ENCODE measurements at places on chromosomes 1 and 21.

GRCh38 chr21:27674041-27674615 is 707.2 kb upstream of the ADAMTS5 start:
- no peak overlapping the region for H3K4me3 ChIP-seq
- no peak overlapping the region for H3K27ac ChIP-seq
- no peaks in the 10 kb centered on the region for H3K27me3 ChIP-seq
- H3K4me1 ChIP-seq, result no peaks in the 10 kb centered on the region

DNA sequence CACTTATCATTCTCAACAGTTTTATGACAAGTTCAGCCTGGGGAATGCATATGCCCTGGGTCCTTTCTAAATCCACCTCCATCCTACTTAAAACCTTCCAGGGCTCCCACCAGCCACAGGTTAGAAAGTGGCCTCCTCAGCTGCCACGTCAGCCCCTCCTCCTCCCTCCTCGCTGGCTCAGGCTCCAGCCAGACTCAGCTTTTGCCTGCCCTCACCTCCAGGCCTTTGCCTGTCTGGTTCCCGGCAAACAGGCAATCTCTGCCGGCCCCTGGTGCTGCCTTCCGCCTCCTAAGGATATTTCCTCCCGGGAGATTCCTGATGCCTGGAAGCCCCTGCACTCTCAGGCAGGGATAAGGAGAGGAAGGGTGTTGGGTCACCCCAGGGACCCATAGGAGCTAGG is 9.5 kb downstream of the RHBG start:
- H3K4me1 ChIP-seq, result no peaks in the 10 kb centered on the region
- DNase-seq, result no peak
- no peaks in the 10 kb centered on the region for H3K36me3 ChIP-seq
- H3K27ac ChIP-seq, result no peak overlapping the region

DNA sequence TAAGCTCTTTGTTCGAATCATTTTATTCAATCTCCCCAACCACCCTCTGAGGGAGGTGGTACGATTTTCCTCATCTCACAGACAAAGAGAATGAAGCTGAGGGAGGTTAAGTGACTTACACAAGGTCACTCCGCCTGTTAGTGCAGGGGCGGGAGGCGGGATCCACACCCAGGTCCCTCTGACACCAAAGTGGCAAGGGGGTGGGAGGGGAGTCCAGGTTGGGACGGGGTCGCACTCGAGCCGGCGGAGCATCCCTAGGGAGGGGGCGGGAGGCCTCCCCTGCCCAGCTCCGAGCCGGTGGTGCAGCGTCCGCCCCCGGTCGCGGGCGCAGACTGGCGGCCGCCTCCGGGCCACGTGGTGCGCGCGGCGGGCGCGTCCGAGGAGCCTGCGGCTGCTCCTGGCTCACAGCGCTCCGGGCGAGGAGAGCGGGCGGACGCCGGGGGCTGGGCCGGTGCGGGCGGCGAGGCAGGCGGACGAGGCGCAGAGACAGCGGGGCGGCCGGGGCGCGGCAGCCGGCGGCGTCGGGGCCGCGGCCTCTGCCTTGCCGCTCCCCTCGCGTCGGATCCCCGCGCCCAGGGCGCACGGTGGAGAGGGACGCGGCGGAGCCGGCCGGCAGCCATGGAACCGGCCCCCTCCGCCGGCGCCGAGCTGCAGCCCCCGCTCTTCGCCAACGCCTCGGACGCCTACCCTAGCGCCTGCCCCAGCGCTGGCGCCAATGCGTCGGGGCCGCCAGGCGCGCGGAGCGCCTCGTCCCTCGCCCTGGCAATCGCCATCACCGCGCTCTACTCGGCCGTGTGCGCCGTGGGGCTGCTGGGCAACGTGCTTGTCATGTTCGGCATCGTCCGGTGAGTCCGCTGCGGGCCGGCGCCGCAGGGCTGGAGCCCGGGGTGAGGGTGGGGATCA is at the start of gene OPRD1:
Gene OPRD1 (plus strand): TSS at position 405 of the 903 bp plus-strand sequence. CDS start 214 bp downstream, at position 619.
- no peaks in the 10 kb centered on the region for H3K36me3 ChIP-seq
- no peak within 1 kb of the TSS for H3K4me3 ChIP-seq
- no peak for DNase-seq
- peaks cover 5% of the 10 kb centered on the region for H3K4me1 ChIP-seq
- H3K27ac ChIP-seq, result no peak within 1 kb of the TSS
- peaks cover 90% of the 10 kb centered on the region for H3K27me3 ChIP-seq

- no peaks in the 10 kb centered on the region for H3K36me3 ChIP-seq
- H3K4me1 ChIP-seq, result no peaks in the 10 kb centered on the region
- no peak for DNase-seq
- H3K27ac ChIP-seq, result no peak overlapping the region
- H3K27me3 ChIP-seq, result no peaks in the 10 kb centered on the region
- no peak overlapping the region for H3K4me3 ChIP-seq
These were observed 712.8 kb upstream of the CHRM3 start for GRCh38 chr1:238673561-238673960.

- no peak overlapping the region for H3K27ac ChIP-seq
- H3K4me1 ChIP-seq, result no peaks in the 10 kb centered on the region
- no peak overlapping the region for H3K4me3 ChIP-seq
- no peaks in the 10 kb centered on the region for H3K36me3 ChIP-seq
- no peaks in the 10 kb centered on the region for H3K27me3 ChIP-seq
These were observed 164.4 kb downstream of the GIPC2 start for GRCh38 chr1:78210175-78210574.

DNA sequence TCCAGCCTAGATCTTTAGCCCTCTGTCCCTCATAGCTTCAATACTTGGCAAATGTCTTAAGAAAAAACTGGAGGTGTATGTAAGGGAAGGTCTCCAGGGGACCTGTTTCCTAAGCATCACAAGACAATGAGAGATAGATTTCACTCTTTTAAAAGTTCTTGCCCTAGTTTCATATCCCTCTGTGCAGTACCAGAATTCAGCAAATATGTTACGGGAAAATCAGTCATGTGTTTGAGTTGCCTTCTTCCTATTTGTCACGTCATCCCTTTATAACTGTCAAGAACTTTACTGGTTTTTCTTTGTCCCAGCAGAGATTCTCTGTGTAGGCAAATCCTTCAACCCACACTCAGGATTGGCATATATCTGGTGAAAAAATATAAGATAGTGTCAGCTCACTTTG is 32.3 kb downstream of the DNASE2B start:
- no peak for DNase-seq
- no peaks in the 10 kb centered on the region for H3K27me3 ChIP-seq
- no peak overlapping the region for H3K4me3 ChIP-seq
- H3K36me3 ChIP-seq, result no peaks in the 10 kb centered on the region
